ENCODE measurements at places on chromosomes 5 and 9. TPM values are rescaled to one million over a fixed set of nuclear protein-coding genes. Genes with fewer than 3 reads are reported as not detected.

PKD2L2 gene
- not detected for total RNA-seq

PRDM9 gene
- not detected for total RNA-seq

PURA gene
- 18.2 TPM for total RNA-seq

SLCO4C1 gene
- total RNA-seq = not detected

RUSC2 gene
- total RNA-seq = 17.5 TPM

Data from smooth muscle cell of trachea (primary cell).